ENCODE measurements at places on chromosomes 16 and 17.

DNA sequence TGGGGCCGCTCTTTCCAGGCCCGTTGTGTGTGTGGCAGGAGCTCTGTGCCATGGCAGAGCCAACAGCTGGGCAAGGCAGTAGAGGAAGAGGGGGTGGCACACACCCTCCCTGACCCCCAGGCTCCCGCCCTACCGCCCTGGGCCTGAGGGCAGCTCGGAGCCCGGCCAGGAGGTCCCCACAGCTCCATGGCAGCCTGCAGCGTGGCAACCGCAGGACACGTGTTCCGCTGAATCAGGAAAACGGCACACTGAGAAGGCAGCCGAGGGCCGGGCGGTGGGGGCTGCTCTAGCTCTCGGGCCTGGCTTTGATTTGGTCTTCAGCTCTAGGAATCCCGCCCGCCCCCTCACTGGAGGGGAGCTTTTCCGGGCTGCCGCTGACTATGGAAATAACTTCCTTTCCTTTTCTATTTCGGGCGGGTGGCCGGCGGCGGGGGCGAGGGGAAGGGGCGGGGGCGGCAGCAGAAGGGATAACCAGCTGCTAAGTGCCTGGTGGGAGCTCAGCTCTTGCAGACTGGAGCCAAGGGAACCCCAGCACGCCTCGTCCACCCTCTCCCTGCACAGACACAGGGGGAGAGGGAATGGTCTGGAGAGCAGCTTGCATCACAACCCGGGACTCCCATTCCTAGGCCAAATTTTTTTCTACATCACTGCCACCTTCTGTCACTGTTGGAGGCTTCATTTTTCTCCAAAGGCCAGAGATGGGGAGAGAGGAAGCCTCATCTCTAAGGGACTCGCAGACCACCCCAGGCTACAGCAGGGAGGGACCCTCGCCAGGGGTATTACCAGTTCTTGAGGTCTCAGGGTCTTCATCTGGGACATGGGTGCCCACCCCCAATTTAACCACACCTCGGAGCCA, 24.8 kb upstream of the MRPS23 start:
- DNase-seq: no peak

DNA sequence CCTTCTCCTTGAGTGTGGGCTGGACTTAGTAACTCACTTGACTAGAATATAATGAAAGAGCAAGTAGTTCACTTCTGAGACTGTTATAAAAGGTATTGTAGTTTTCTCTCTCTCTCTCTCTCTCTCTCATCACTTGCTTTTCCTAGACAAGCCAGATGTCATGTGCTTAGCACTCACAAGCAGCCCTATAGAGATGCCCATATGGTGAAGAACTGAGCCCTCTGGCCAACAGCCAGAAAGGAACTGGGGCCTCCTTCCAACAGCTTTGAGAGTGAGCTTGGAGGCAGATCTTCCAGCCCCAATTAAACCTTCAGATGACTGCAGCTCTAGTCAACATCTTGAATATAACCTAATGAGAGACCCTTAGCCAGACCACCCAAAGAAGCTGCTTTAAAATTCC, 440.5 kb downstream of the GRIN2A start:
- no peak for DNase-seq

DNA sequence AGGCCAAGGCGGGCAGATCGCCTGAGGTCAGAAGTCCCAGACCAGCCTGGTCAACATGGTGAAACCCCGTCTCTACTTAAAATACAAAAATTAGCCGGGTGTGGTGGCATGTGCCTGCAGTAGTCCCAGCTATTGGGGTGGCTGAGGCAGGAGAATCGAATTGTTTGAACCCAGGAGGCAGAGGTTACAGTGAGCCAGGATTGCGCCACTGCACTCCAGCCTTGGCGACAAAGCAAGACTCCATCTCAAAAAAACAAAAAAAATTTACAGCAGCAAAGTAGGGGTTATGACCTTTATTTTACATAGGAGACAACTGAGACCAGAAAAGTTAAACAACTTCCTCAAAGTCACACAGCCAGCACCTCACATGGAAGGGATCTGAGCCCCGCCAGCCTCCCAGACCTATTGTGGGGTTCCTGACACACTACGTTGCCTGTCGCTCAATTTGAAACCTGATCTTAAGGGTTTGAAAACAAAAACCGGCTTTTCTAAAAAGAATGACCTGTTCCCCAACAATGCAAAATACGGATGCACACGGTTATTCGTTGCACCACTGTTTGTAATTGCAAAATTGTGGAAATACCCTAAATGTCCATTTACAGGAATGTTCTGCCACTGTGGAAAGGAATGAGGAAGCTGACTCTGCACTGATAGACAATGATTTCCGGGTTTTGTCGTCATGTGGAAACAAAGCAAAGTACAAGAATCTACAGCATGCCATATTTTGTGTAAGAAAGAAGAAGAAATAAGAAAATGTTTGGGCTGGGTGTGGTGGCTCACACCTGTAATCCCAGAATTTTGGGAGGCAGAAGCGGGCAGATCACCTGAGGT, 77.2 kb downstream of the CNGB1 start:
- DNase-seq: no peak

- no peak for DNase-seq
Measured at GRCh38 chr17:77473615-77474226, 333.0 kb downstream of the SEC14L1 start.

GRCh38 chr17:82866590-82867191, 26.9 kb upstream of the ZNF750 start:
- DNase-seq: no peak

GRCh38 chr17:61406971-61407911, 7.6 kb downstream of the TBX2 start:
- DNase-seq: no peak

- no peak for DNase-seq
Measured at GRCh38 chr16:69240331-69240730, 53.4 kb downstream of the SNTB2 start.

- DNase-seq: no peak
Measured at GRCh38 chr16:87780385-87780989, 14.7 kb upstream of the KLHDC4 start.

Measured in activated CD4-positive, alpha-beta T cell treated with anti-CD3 and anti-CD28 coated beads for 1 hour (primary cell).